ENCODE measurements at places on chromosomes 2 and 18.
A peak's percentile ranks its signal among the peaks of the same experiment; 100 is the strongest.

DNA sequence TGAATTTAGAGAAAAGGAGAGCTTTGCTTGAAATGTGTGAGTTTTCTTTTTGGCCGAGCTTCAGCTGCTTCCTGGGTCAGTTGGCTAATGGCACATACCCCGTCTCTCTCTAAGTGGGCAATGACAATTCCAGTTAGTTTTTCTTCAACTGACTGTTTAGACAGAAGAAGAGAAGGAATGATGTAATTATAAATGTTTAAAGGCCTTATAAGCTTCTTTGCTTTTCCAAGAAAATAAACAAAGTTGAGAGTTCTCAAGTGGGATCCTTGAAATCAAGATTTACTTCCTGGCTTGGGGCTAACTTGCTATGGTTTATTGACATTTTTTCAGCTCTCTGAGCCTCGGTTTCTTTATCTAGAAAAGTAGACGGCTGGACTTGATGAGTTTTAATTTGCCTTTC is 794.9 kb upstream of the ACVR2A start:
- no peak for DNase-seq

DNA sequence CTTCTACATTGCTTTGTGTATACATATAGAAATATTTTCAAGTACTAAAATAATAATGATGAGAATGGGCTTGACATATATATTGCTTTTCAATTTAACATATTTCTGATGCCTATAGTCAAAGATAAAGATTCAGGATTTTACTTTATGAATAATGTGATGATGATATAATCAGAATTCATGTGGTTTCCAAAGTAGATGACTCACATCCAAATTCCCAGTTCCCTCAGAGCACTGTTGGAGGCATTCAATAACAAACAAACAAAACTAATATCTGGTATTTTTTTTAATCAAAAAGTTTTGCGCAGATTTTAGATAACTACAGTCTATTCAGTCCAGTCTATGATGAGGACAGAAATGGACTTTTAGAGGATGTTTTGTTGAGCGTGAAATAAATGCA is 2094.5 kb upstream of the CELF4 start:
- DNase-seq: no peak

GRCh38 chr2:41906338-41906725 is 141.5 kb upstream of the PKDCC start:
- DNase-seq: no peak

GRCh38 chr2:39119732-39120520 is 925 bp downstream of the SOS1 start:
- peak; percentile 81 for DNase-seq

GRCh38 chr2:231926180-231926741 is at the start of gene NPPC:
NPPC (minus strand) TSS chr2:231926396; CDS start chr2:231926249, 147 bp downstream.
- DNase-seq: peak; percentile 73

DNA sequence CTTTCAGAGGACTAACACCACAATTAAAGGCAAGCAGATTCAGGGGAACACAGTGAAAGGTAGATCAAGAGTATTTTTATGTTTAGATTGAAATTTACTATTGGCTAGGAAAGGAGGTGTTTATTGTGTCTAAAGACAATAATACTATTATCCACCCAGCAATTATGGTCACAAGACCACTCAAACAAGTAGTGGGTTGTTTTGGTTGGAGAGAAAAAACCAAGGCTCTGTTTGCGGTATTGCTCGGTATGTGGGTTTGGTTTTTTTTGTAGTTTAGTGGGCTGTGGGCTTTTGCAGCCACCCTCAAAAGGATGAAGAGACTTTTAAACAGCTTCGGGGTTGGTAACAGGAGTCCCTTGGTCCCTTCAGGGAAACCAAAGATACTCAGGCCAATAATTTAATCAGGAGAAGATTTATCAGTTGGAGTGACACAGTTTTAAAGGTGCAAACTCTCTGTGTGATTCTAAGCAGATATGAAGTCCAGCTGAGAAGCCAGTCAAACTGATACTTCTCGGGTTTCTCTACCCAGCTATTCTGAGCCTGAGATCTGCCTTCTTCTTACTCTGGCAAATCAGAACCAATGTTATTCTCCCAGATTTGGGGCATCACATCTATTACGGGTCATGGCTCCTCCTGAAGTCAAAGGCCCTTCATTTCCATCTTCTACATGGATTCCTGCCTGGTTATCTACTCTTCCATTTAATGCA is 55.3 kb downstream of the DCC start:
- DNase-seq: no peak

DNA sequence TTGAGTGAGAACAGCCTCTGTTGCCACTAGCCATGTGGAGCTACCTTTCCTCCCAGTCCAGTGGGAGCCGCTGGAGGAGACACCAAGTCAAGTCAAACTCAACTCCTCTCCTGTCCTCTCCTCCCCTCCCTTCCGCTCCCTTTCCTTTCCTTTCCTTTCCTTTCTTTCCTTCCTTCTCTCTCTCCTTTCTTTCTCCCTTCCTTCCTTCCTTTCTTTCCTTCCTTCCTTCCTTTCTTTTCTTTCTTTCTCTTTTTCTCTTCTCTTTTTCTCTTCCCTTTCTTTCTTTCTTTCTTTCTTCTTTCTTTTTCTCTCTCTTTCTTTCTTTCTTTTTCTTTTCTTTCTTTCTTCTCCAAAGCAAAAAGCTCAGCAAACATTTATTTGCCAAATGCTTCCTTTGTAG is 44.5 kb downstream of the THNSL2 start:
- DNase-seq: no peak

- no peak for DNase-seq
Measured at GRCh38 chr18:5556310-5556974, 12.6 kb upstream of the EPB41L3 start.

- DNase-seq: no peak
Measured at GRCh38 chr2:224272237-224272910, 129.5 kb downstream of the FAM124B start.

- DNase-seq: no peak
Measured at GRCh38 chr2:225468131-225468530, 68.6 kb downstream of the NYAP2 start.

DNA sequence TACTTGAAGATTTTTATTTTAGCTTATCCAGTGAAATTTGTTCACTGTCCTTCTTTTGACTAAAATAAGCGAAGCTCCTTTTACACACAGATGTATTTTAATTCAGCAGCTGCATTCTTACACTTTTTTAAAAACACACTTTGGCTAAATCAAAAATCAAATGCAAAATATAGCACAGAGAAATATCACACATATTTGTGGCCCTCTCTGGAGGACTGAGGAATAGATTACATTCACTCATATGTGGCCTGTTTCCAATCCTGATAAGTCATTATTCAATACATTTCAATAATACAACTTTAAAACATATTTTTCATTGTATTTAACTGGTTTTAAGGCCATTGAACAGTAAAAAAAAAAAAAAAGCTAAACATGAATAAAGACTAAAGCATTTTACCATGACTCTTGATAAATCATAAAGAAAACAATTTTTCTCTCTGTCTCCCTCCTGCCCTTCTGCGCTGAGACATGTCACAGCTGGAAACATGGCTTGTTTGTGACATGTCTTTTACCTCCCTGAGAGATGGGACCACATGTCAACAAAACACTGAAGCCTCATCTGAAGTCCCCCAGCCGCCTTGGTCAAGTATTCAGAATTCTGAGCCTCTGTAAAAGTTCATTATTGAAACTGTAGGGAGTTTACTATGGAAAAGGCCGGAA is 221.0 kb downstream of the ZNF407 start:
- no peak for DNase-seq

GRCh38 chr2:88845772-88846661 is 154.5 kb downstream of the RPIA start:
- DNase-seq: no peak

DNA sequence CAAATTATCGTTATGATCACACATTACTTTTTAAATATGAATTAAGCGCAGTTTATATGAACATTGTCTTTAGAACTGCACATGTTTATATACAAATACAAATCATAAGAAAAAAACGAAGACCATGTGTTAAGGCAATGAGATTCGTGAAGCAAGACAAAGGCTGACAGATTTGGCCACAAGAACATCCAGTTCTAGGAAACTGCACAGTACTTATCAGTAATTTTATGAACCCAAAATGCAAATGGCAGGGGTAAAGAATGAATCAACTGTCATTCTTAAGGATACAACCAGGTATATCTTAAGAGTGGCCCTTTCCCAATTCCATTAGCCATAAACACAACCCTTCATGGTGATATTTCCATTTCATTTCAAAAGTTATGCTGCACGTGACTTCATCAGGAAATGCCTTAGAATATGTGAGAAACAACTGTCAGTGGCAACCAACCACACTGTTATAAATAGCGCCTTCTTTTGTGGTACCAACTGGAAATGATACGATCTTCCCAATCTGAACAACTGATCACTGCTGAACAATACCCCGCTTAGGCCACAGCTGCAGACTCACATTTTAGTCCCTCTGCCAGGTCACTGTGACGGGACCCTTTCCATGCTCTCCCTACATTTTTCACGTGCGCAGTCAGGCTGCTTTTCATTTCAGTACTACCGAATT is 144.9 kb downstream of the L3MBTL4 start:
- DNase-seq: no peak

- DNase-seq: no peak
Measured at GRCh38 chr2:64481665-64482064, 27.7 kb downstream of the LGALSL start.

DNA sequence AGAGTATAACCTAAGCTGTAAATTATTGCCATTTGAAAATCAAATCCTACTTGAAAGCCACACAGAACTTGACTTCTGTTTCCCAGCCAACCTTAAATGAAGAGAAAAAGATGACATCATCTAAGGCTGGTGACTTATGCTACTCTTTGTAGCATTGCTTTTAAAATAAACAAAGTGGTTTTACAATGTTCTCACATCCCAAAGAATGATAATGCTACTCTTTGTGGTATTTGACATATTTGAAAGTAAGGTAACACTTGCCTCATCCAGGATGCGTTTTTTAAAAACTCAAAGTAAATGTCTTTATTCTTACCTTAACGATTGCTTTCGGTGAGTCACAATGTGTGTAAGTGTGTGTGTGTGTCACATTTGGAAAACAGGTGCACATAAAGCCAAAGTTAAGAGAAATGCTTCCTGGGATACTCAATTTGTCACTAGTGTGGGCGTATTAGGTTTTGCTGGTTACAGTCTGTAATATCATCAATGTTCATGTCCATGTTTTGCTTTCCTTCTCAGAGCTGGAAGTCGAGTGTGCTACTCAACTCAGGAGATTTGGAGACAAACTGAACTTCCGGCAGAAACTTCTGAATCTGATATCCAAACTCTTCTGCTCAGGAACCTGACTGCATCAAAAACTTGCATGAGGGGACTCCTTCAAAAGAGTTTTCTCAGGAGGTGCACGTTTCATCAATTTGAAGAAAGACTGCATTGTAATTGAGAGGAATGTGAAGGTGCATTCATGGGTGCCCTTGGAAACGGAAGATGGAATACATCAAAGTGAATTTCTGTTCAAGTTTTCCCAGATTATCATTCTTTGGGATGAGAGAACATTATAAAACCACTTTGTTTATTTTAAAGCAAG is 2.6 kb downstream of the PMAIP1 start:
- no peak for DNase-seq

- DNase-seq: no peak
Measured at GRCh38 chr18:28124131-28125029, 52.5 kb downstream of the CDH2 start.

- peak; percentile 42 for DNase-seq
Measured at GRCh38 chr2:165720511-165720910, 73.5 kb downstream of the GALNT3 start.

DNA sequence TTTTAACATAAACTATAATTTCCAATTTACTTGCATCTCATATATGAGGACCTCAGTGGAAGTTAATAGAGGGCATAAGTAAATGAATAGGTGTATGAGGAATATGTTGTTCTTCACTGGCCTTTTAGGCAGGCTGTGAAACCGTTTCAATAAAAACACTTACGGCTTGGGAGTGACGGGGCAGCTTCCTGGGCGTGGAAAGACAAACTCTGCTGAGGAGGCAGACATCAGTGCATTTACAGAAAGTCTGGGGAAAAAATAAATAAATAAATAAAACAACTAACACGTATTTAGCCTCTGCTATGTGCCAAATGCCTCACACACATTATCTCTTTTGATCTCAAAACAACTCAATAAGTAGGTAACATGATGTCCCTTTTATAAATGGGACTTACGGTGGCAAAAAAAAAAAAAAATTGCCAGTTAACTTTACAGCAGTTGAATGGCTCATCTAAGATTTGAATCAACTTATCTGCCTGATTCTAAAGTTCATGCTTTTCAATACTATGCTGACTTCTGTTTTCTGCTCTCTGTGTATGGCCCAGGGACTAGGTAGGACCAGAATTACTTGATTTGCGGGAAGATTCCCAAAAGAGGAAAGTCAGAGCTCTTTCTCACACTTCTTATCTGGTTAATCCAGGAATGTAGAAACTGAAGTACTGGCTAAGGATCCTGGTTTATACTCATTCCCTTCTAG is 77.5 kb upstream of the LRATD1 start:
- no peak for DNase-seq

DNA sequence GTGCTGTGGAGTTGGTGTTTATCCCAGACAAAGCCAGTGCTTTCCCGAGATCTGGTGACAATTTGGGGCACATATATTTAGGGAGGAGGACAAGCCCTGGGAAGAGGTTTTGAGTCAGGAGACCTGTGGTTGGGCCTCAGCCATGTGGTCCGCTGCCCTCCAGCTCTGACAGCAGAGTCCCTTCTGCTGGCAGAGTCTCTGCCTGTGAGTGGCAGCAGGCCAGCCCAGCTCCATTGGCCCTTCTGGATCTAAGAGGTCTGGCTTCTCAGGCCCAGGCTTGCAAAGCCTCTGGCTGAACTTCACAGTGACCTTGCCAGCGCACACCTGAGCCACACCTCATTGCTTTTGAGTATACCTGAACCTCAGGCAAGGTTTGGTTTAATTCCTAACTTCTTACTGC is 115.3 kb downstream of the BCL2L11 start:
- no peak for DNase-seq

DNA sequence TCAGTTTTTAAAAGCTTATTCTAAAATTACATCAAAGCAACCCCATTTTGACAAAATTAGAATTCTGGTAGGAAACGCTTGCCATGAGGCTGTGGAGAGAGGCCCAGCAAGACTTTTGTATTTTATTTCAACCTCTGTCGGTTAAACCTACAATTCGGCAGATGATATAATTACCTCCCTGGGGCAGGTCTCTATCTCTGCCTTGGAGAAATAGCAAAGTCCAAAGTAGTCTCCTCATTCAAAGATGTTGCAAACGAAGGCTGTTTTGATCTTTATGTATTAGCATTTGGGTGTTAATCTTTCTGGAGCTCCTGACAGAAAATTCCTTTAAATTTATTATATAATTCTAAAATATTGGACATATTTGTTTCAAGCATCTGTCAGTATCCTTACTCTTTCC is 35.6 kb downstream of the GALM start:
- DNase-seq: no peak

GRCh38 chr18:8507361-8507760 is 101.9 kb upstream of the RAB12 start:
- DNase-seq: no peak

GRCh38 chr2:38959938-38960608 is 70.4 kb downstream of the ARHGEF33 start:
- no peak for DNase-seq

GRCh38 chr2:96501886-96502810 is 3.0 kb downstream of the NEURL3 start:
- no peak for DNase-seq

All from urothelium cell line (cell line).